ENCODE measurements at places on chromosomes 4 and X.

- DNase-seq: no peak
Measured at GRCh38 chrX:153226344-153227185, 47.5 kb downstream of the MAGEA1 start.

DNA sequence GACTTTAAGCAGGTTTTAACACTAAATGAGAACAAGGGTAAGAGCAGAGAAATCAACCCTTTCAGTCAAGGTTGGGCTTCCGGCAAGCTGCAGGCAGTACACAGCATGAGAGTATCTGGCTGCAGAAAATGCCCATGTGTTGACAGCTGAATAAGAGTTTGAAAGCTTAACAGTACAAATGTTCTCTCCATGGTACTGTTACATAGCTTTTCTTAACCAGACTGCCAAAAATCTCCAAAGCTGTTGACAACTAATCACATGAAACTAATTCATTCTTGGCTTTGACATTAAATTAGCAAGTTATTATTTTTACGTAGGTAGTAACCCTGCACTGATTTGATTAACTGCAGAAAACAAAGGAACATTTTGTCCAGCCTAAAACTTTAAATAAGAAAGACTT, 153.5 kb downstream of the SLC10A7 start:
- DNase-seq: no peak

DNA sequence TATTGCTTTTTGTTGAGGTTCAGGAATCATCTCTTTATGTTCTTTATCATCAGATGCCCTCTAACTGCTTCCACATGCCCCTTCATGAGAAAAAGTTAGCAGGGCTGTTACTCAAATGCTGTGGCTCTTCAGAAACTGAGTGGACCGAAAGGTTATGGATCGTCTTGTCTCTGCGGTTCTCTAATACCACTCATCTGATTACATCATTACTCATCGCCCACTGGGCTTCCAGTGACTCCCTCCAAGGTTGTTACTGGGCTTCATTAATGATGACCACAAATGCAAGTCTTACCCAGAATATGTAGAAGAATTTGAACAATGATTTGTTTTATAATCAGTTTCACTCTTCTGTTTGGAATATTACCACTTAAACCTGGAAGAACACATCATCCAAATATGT, 67.7 kb downstream of the RWDD4 start:
- DNase-seq: no peak

- no peak for DNase-seq
Measured at GRCh38 chr4:58669783-58670182, 1559.6 kb upstream of the IGFBP7 start.

GRCh38 chrX:66163849-66164411, at the start of gene HEPH:
Gene HEPH, plus strand, starts transcription at chrX:66164247. Its CDS starts 6,324 bp downstream, at chrX:66170571.
- DNase-seq: no peak
